ENCODE measurements at places on chromosomes 3 and 15.

GRCh38 chr3:14490255-14490654, 49.9 kb downstream of the GRIP2 start:
- no peak for DNase-seq

GRCh38 chr3:11565072-11565471, 78.6 kb downstream of the VGLL4 start:
- DNase-seq, result no peak

- no peak for DNase-seq
These were observed 87.7 kb downstream of the RBPMS2 start for GRCh38 chr15:64687688-64688087.

DNA sequence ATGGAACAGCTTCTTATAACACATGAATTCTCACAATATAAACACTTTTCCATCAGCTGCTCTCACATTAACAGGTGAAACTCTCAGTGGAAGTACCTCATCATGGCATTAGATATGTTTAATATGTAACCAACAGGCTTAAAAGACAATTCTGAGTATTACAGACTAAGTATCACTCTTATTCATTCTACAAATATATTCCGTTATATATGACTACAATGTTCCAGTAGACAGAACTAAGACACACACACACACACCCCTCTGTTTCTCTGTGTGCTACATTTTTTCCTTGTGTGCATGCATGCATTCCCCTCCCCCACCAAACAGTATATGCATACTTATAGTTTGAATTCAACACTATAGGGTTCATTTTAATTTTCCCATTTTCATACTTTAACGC, 32.4 kb downstream of the MRPL3 start:
- no peak for DNase-seq

DNA sequence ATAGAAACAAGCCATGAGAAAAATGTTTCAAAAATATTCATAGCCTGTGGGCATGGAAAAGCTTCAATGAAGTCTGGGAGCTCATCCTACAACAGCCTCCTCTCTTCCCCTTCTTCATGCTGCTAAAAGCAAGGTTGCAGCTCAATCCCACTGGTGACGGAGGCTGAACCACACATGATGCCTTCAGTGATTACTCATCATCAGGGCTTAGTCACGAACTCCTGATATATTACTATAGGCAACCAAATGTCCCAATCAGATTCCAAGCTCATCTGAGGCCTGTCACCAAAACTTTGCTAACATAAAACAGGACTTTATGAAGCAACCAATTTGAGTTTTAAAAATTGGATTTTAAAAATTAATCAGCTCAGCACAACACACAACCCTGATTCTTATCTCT, 24.0 kb upstream of the SLC24A5 start:
- DNase-seq, result no peak

GRCh38 chr3:119073258-119074001, 38.8 kb upstream of the IGSF11 start:
- DNase-seq, result no peak

- no peak for DNase-seq
These were observed 641.4 kb upstream of the CBLB start for GRCh38 chr3:106510206-106510605.

DNA sequence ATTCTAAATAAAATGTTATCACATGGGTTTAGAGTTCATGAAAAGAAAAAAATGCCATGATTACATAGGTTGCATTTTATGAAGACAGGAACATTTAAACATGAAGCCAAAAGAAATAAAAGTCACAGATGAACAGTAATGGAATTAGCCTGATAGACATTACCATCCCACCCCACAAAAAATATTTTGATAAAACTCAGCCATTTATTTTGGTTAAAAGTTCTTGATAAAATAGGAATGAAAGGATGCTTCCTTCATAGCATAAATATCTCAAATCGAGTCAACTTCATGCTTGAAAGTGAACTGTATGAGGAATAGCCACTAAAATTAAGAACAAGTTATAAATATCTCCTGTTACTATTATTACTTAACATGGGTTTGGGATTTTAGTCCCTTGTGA, 101.9 kb upstream of the TMC3 start:
- DNase-seq, result no peak

DNA sequence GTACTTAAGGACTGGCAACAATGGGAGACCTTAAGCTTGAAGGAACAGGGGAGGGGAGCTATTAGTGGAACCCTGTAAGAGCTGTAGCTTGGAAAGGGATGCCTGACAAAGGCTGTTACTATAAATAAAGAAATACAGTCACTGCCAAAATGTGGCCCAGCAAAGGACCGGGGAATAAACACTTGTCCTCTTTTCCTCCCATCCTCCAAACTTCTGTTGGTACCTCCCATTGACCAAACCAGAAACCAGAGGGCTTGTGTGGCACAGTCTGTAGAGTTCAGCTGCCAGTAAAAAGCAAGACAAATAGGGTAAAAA, 25.1 kb upstream of the TCF12 start:
- DNase-seq, result no peak

DNA sequence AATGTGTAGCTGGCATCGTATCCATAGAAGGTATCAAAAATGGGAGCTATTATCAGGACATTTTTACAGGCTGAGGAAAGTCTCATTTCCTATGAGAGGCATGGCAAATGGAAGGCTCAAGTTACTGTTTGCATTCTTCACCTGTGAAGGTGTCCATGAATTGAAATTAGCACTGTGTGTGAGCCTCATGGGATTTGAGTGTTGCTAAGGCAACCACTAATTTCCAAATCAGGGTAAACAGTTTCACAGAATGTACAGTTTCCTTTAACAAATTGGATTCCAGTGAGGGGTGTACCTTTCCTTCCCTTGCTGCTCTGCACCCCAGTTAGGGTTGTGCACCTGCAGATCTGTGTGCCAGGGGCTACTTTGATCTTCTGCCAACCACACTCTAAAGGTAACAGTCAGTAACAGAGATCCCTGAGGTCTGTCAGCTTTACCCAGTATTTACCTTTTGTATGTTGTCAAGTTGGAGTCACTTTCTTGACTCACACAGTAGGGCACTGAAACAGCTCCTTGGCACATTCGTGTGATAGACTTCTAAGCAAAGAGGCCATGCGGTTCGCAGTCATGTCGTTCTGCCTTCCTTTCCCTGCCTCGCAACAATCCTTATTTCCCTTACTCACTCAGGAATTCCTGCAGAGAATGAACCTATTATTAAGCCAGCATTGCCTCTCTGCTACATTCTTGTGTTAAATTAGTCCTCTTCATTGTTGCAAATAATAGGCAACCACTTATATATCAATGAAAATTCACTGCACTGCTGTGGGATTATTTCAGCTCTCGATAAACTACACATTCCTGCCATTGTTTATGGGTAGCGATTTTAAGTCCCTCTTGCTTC, 129.8 kb upstream of the GBE1 start:
- DNase-seq, result no peak

DNA sequence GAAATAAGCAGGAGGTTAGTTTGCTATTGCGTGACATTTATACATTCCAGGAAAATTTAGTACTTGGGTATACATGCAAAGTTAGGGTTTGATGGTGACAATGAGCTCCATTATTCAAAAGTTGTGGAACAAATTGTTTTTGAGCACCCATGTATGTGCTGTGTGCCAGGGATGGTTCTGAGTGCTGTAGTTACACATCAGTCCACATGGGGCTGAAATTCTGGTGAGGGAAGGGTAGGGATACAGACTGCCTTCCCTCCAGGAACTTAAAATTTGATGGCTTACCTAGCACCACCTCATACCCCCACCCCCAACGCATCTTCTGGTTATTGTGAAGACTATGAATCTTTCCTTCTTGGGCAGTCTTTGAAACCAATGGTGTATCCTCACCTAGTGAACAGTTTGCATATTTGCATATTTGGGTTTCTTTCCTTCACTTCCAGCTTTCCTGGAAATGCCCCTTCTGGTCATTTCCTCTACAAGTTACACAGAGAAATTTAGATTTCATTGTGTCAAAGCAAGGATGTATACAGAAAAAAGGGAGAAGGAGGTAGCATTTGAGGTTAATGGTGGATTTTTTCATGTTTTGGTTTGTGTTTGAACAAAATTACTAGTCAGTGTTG, 222.0 kb upstream of the IL12A start:
- no peak for DNase-seq

DNA sequence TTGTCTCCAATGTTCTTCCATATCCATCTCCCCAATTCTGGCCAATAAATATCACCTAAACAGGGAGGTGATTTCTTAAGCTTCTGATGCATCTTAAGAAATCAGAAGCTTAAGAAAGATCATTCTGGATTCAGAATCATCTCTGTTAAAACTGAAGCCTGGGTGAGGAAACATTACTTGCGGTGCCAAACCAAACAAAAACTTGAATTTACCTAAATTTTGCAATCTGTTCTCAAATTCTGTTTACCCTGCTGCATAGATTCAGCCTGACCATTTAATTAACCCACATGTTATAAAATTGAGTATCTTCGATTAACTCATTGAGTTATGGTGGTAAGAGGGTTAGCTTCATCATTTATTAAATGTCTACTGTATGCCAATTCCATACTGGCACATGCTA, 204.4 kb upstream of the ZNF385D start:
- no peak for DNase-seq

- no peak for DNase-seq
These were observed 54.9 kb downstream of the TRIM71 start for GRCh38 chr3:32872487-32873382.

- no peak for DNase-seq
These were observed 61.0 kb downstream of the TPRG1 start for GRCh38 chr3:189232790-189233189.

- DNase-seq, result no peak
These were observed 27.5 kb upstream of the LCTL start for GRCh38 chr15:66593219-66593780.

- no peak for DNase-seq
These were observed 11.8 kb downstream of the GP5 start for GRCh38 chr3:194387276-194387675.

GRCh38 chr3:150447084-150447483, 39.0 kb downstream of the TSC22D2 start:
- no peak for DNase-seq

- DNase-seq, result no peak
These were observed 1.4 kb downstream of the MORF4L1 start for GRCh38 chr15:78873793-78874765.

DNA sequence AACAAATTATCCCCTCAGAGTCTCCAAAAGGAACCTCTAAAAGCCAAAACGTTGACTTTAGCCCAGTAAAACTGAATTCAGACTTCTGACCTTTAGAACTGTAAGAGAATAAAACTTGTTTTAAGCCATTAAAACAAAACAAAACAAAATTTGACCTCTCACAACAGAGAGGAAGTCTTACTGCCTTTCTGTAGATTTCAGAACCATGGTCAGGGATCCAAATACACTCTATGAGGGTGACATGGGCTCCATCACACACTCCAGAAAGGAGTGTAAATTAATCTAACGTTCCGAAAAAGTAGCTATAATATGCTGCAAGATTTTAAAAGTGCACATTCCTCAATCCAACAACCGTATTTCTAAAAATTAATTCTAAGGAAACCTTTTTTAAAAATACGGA, 19.2 kb upstream of the RPL14 start:
- no peak for DNase-seq

DNA sequence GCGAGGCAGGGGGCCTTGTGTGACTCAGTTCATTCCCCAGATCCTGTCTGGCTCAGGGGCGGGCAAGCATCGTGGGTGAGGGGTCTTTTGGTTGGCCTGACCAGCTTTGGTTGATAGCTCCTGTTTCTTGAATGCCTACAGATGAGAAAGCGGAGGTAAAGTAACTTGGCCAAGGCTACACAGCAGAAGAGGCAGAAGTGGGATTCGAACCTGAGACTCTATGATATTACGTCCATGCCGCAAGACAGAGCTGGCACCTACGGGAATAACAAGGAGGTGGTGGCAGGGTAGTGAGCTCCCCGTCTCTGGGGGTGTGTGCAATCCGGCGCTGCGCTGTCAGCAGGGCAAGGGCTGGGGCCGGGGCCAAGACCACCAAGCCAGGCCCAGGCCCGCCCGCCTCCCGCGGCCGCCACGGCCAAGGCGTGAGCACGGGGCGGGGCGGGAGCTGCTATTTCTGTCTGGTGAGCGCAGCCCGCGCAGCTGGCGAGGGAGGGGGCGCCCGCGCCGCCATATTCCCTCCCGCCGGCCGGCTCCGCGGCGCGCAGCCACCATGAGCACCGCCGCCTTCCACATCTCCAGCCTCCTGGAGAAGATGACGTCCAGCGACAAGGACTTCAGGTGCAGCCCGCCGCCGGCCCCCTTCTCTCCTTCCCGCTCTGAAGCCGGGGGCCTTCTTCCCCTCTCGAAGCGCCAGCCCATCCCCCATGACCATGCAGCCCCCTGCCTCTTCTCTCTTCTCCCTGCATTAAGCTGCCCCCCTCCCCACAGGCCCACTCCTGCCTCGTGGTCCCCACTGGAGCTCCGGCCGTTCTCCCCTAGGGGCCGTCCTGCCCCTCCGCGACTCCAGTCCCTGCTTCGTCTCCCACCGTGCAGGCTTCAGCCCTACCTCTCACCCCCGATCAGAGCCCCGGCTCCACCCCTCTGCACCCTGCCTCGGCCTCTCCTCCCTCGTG, at the start of gene CAND2:
TSS of gene CAND2 (plus strand) at position 510 of the 953 bp plus-strand sequence. CDS start at position 551, 41 bp downstream.
- no peak for DNase-seq

GRCh38 chr15:59282515-59283337, 76.1 kb downstream of the LDHAL6B start:
- DNase-seq, result no peak

DNA sequence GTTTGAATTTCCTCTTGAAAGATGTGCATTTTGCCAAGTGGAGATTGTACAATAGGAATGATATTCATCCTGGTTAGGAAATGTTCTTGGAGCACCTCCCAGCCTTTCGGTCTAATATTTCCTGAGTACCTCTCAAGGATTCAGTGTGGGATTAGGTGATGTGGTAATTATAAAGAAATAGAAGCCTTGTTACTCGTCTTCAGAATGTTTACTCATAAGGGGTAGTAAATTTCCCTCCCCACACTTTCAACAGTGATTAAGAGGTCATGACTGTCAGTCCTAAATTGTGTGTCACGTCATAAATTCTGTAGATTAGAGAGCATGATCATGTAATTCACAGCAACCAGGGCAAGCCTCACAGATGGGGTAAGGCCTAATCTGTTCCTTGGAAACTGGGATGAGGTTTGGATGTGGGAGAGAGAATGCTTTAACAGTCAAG, 633.1 kb upstream of the TBL1XR1 start:
- DNase-seq, result peak; percentile 87

- DNase-seq, result no peak
These were observed 159.9 kb downstream of the MAGI1 start for GRCh38 chr3:65878831-65879230.

- no peak for DNase-seq
These were observed 1352.2 kb downstream of the SI start for GRCh38 chr3:163726125-163726524.

DNA sequence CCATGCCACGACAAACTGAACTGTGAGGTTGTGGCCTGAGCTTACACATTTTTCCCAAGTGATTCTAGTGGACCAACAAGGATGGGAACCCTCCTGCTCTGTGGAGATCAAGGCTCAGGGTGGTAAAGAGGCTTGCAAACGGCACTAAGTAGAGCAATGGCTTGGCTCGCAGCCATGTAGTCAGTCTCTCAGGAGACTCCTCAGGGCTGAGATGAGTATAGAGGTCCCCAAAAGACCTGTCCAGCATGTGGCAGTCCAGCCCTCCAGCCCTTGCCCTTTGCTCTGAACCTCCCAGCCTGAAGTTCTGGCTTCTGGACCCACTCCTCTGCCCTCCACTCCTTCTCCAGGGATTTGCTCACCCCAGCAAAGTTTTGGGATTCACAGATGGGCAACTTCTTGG, 8.3 kb upstream of the CAMP start:
- DNase-seq, result no peak
